Stimulated activated CD4-positive, alpha-beta T cell treated with anti-CD3 and anti-CD28 coated beads, Interleukin-4, amount 100 ng/mL, for 24 hours (primary cell): ENCODE measurements at places on chromosomes 16 and 17.

DNA sequence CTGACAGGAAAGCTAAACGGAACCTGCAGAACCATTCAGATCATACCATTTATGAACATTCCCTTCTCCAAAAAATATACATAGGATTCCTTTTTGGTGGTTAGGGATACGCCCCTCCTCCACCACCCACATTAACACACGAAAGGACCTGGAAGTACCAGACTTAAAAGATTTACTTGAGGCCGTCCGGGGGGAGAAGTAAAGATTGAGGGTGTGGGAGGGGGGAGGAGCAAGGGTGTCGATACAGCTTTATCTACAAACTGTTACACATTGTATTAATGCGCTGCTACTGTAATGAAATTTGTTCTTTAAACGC is 537 bp downstream of the PALB2 start:
- DNase-seq: peak; percentile 20

- DNase-seq: no peak
Measured at GRCh38 chr16:4507588-4508345, 30.8 kb downstream of the CDIP1 start.

DNA sequence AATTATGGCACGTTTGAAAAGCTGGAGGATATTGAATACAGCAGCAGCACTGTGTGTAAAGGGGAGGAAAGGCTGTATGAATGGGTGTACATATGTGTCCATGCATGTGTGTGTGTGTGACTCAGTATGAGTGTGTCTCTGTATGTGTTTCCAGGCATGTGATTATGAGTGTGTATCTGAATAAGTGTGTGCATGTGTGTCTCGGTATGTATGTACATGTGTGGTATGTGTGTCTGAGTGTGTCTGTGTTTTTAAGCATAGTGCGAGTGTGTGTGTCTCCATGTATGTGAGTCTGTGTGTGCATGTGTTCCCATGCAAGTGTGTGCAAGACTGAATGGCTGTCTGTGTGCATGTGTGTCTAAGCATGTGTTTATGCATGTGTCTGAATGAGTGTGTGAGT is 259.1 kb upstream of the XYLT1 start:
- DNase-seq: no peak

- no peak for DNase-seq
Measured at GRCh38 chr16:12060751-12061150, 84.2 kb downstream of the SNX29 start.

DNA sequence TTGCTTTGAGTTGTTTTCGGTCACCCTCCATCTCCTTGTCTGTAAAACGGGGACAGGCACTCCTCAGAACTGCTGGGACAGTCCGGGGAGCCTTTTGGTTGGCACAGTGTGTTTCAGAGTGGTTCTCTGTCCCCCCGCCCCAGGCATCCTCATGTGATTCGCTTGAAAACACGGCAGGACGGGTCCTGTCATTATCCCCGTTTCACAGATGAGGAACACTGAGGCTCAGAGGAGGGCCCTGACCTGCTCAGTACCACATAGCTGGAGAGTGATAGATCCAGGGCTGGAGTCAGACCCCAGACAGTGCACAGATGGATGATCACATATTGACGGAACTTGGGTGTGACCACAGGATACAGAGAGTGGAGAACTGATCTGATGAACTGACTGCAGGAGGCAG is 13.5 kb upstream of the ADGRG1 start:
- DNase-seq: no peak

DNA sequence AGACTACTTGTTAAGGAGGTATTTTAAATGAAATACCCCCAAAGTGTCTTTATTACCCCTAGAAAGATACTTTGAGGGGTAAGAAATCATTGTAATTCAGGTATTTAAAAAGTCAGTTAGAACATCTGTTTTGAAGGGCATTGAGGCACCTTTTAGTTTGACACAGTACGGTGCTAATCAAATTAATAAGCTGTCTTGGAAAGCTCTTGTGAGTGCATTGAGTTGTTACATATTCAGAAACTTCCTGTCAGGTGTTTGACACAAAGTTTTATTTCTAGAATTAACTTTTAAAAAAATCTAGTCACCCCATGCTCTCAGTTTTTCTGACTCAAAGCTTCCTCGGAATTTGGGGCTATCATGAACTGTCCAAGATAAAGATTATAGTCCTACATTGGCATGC is 4.6 kb downstream of the RBBP6 start:
- DNase-seq: no peak

GRCh38 chr17:77475016-77475976 is 334.5 kb downstream of the SEC14L1 start:
- peak; percentile 83 for DNase-seq

DNA sequence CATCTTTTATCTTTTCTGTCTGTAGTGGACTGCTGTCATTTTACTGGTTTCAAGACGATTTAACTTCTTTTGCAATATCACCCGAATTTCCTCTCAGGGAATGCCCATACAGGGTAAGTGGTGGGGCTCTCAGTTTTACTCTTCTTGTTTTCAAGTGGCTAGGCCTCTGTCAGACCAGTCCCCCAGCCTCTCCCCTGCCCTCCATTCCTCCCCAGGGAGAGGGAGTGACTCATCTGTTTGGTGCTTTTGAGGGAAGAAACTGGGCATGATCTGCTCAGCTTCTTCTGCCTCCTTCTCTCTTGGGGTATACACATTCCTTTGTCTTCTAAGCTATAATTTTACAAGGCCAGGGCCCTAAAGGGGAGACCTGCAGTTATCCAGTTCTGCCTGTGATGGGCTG is 332.0 kb downstream of the CBLN1 start:
- no peak for DNase-seq

DNA sequence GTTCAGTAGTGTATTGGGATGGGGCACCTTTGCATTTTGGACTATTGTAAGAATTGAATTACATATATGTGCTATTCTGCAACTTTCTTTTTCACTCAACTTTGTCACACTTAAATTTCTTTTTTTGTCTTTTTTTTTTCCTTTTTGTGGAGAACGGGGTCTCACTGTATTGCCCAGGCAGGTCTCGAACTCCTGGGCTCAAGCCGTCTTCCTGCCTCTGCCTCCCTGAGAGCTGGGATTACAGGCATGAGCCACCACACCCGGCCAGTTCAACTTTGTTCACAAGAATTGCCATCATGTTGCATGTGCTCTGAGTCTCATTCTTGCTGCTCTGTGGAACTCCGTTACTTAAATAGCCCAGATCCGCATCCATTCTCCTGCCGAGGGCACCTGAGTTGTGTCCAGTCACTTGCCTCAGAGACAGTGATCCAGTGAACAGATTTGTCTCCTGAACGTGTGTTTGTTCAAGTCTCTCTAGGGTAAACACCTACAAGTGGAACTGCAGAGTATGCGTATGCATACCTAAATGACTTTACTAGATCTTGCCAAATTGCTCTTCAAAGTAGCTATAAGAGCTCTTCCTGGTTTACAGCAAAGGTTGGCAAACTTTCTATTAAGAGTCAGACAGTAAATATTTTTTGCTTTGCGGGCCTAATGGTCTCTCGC is 3.4 kb upstream of the SLC38A10 start:
- DNase-seq: no peak
